Type B pancreatic cell (in vitro differentiated cells): ENCODE measurements at places on chromosomes 1 and 21. TPM values are rescaled to one million over a fixed set of nuclear protein-coding genes. Genes with fewer than 3 reads are reported as not detected.
A peak's percentile ranks its signal among the peaks of the same experiment; 100 is the strongest.

DNA sequence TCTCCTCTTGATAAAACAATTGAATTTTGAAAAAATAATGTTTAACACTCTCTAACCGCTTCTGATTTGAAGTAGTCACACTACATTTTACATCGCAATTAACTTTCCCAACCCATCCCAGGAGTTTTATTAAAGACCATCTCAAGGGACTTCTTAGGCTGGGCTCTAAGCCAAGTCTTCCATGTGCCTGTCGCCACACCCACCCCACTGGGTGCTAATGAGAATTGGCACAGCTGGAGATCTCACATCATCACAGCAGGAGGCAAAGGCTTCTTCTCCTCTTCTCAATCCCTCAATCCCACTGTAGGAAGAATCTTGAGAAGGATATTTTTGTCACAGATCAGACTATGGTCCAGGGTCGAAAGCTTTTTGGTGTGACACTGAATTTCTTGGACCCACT, 328.9 kb downstream of the NUF2 start:
- H3K4me1 ChIP-seq, result peaks cover 12% of the 10 kb centered on the region
- peaks cover 4% of the 10 kb centered on the region for H3K36me3 ChIP-seq
- no peaks in the 10 kb centered on the region for H3K27me3 ChIP-seq
- no peak overlapping the region for H3K4me3 ChIP-seq
- DNase-seq, result no peak
- H3K27ac ChIP-seq, result no peak overlapping the region

- peaks cover 16% of the 10 kb centered on the region for H3K36me3 ChIP-seq
- H3K4me1 ChIP-seq, result peaks cover 5% of the 10 kb centered on the region
- DNase-seq, result no peak
- H3K27ac ChIP-seq, result peak overlapping the region; percentile 79
Observed at GRCh38 chr1:93275634-93276295, 69.9 kb upstream of the DR1 start.

- no peaks in the 10 kb centered on the region for H3K27me3 ChIP-seq
- no peak for DNase-seq
- peaks cover 10% of the 10 kb centered on the region for H3K36me3 ChIP-seq
- peak overlapping the region; percentile 98 for H3K4me3 ChIP-seq
Observed at GRCh38 chr1:32012709-32013385, 821 bp upstream of the KHDRBS1 start.

Gene OR2G6
- not detected in 2 replicates for total RNA-seq

- DNase-seq, result no peak
- peaks cover 36% of the 10 kb centered on the region for H3K4me1 ChIP-seq
- H3K4me3 ChIP-seq, result peak overlapping the region; percentile 93
- peak overlapping the region; percentile 79 for H3K27ac ChIP-seq
- H3K27me3 ChIP-seq, result no peaks in the 10 kb centered on the region
Observed at GRCh38 chr1:173476197-173476664, 904 bp upstream of the PRDX6 start.

- H3K36me3 ChIP-seq, result no peaks in the 10 kb centered on the region
- no peaks in the 10 kb centered on the region for H3K27me3 ChIP-seq
Observed at GRCh38 chr1:17067069-17067426, 13.2 kb upstream of the SDHB start.

DNA sequence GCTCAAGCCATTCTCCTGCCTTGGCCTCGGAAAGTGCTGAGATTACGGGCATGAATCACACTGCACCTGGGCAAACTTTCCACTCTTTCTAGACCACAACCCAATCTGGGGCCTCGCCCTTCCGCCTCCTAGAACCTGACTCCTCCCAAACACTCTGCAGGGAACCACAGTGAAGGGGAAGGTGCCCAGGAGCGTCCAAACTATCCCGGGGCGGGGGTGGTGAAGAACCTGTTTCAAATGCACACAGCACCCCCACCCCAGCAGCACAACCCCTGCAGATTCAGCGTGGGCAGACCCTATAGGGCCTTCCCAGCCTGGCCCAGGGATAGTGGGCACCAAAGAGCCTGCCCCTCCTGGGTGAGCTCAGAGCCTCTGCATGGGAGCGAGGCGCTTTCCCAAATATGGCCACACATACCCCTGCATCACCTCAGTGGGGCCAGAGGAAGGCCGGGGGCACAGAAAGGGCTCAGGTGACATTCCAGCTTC, 86.9 kb downstream of the STUM start:
- H3K27ac ChIP-seq, result no peak overlapping the region
- no peak overlapping the region for H3K4me3 ChIP-seq
- no peak for DNase-seq
- H3K27me3 ChIP-seq, result no peaks in the 10 kb centered on the region
- H3K4me1 ChIP-seq, result peaks cover 7% of the 10 kb centered on the region

Gene CD84
- not detected in 2 replicates for total RNA-seq
